Urinary bladder (tissue), 4 donors: ENCODE measurements at places on chromosomes 2 and 18. TPM values are rescaled to one million over a fixed set of nuclear protein-coding genes. Genes with fewer than 3 reads are reported as not detected.

- no peak for DNase-seq
These were observed 39.1 kb downstream of the FN1 start for GRCh38 chr2:215396595-215397313.

GRCh38 chr2:197862246-197862955 lies 58.0 kb downstream of the PLCL1 start:
- no peak for DNase-seq

- no peak for DNase-seq
These were observed 62.6 kb downstream of the DSEL start for GRCh38 chr18:67453901-67454300.

GCKR gene
- total RNA-seq = 0.11 TPM

NMUR1 gene
- 0.26 TPM for total RNA-seq
